B cell (primary cell): ENCODE measurements at places on chromosomes 6 and 20.

DNA sequence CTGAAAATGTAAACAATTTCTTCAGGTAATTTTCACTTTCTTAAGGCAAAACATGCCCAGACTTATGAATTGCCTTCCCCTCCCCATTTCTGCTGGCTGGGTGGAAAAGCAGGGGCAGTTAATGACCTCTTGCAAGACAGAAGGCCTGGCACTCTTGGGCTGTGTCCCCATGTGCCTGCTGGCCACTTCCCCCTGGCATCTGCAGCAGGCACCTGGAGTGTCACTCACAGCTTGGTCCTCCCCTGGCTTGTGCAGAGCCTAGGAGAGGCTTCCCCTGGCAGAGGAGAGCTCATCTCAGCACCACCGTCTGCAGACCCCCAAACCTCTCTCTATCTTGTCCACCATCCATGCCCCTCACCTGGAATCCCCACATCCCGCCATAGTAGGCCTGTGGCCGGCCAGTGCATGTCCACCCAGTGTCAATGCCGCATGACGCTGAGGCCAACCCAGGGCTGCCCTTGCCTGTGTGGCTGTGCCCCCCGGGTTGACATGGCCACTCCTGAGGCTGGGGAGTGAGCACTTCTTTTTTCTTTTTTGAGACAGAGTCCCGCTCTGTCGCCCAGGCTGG lies 83.5 kb upstream of the SLC22A23 start:
- no peak for DNase-seq

DNA sequence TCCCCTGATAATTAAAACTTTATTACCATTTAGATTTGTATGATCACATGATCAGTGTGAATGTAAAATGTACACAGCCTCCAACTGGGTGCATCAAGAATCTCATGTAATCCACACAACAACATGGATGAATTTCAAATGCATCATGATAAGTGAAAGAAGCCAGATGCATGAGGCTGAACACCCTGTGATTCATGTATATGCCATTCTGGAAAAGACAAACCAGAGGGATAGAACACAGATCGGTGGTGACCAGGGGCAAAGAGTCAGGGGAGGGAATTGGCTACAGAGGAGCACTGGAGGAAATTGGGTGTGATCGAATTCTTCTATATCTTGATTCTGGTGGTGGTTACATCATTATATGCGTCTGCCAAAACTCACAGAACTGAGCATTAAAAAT lies 170.7 kb upstream of the SLC24A3 start:
- no peak for DNase-seq

GRCh38 chr20:44422083-44422482 lies 53.6 kb upstream of the TTPAL start:
- DNase-seq, result no peak

DNA sequence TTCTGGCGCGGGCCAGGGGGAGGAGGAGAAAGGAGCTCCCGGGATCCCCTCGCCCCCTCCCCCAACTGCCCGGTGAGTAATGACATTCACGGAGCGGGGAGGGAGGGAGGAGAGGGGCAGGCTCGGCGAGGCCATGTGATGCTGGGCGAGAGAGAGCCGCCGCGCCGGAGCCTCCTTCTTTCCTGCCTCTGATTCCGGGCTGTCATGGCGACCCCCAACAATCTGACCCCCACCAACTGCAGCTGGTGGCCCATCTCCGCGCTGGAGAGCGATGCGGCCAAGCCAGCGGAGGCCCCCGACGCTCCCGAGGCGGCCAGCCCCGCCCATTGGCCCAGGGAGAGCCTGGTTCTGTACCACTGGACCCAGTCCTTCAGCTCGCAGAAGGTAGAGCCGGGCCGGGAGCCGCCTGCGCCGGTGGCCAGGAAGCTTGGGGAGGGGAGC lies at the start of gene GDAP1L1:
Gene GDAP1L1, plus strand, starts transcription at position 178 of the 441 bp plus-strand sequence. Its CDS starts 27 bp downstream, at position 205.
- DNase-seq, result no peak

DNA sequence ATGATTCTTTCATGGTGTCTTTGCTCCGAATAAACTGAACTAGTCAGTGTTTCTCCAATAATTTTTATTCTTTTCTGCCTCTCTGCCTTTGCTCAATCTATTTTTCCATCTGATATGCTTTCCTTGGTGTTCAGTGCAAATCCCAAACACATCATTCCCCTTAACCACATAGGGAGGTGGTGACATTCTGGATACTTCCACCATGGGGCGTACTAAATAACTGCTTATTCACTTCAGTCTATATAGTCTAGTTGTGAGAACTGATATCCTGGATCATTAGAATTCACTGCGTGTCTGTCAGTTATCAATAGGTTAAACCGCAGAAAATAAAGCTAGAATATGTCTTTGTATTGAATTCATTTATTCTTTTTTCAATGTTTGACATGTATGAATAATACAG lies 83.1 kb downstream of the KCNQ5 start:
- DNase-seq, result no peak

GRCh38 chr6:26230351-26230750 lies 134.6 kb upstream of the BTN3A2 start:
- DNase-seq, result no peak

GRCh38 chr6:69019832-69020231 lies 384.8 kb downstream of the ADGRB3 start:
- no peak for DNase-seq

- no peak for DNase-seq
Measured at GRCh38 chr6:17527076-17527475, 73.0 kb upstream of the FAM8A1 start.

GRCh38 chr6:33191383-33192104 lies 723 bp downstream of the COL11A2 start:
- no peak for DNase-seq

- DNase-seq, result no peak
Measured at GRCh38 chr6:6546318-6547109, 42.0 kb upstream of the LY86 start.
